Stimulated activated CD4-positive, alpha-beta T cell treated with anti-CD3 and anti-CD28 coated beads, Interleukin-1b, Interleukin-23, amount 100 ng/mL, for 24 hours (primary cell): ENCODE measurements at places on chromosomes 13 and 19.

- no peak for DNase-seq
These were observed 721.5 kb upstream of the KLHL1 start for GRCh38 chr13:70829748-70830147.

GRCh38 chr13:22218797-22219196 lies 547.9 kb downstream of the FGF9 start:
- DNase-seq = no peak

DNA sequence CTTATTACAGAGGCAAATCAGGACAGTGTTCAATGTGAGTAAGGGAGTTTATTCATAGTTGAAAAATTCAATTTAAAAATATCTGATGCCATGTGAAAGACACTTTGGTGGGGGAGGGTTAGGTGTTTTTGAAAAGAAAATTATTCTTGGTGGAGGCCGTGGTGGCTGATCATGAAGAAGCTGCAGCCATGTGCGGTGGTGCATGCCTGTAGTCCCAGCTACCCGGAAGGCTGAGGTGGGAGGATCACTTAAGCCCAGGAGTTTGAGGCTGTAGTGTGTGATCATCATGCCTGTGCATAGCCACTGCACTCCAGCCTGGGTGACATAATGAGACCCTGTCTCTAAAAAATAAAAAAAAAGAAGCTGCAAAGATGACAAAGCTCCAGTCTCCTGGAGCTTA lies 28.6 kb downstream of the WDFY2 start:
- DNase-seq = no peak

- DNase-seq = no peak
These were observed 53.2 kb downstream of the TMED1 start for GRCh38 chr19:10782795-10783194.

GRCh38 chr19:19342086-19343015 lies 21.7 kb downstream of the MAU2 start:
- DNase-seq = no peak

- DNase-seq = no peak
These were observed 5.9 kb upstream of the NANOS2 start for GRCh38 chr19:45920458-45920857.

- no peak for DNase-seq
These were observed 85.4 kb downstream of the ANKRD10 start for GRCh38 chr13:110829486-110829885.

- DNase-seq = no peak
These were observed 560.5 kb upstream of the MIR17HG start for GRCh38 chr13:90787007-90787406.

DNA sequence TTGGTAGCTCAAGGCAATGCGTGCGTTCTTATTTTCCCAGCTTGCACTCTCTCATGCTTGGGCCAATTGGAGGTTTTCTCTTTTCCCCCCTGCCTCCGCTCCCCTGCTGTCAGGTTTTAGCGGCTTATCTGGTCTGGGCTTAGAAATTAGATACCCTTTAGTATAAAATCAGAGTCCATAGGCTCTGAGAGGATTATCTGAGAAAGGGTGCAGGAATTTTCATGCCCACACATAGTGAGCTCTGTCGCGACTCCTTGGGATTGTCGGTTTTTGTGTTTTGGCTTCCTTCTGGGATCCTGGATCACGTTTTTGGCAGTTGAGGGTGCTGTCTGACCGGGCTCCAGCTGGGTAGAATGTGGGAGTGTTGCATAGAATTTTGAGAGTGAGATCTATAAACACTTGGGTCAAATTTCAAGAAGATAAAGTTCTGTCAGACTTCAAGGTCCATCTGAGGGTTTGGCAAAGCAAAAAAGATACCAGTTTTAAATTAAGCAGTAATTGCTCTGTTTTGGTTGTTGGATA lies 12.4 kb downstream of the CHAF1A start:
- no peak for DNase-seq

GRCh38 chr19:2809387-2810140 lies 10.1 kb upstream of the ZNF554 start:
- no peak for DNase-seq

DNA sequence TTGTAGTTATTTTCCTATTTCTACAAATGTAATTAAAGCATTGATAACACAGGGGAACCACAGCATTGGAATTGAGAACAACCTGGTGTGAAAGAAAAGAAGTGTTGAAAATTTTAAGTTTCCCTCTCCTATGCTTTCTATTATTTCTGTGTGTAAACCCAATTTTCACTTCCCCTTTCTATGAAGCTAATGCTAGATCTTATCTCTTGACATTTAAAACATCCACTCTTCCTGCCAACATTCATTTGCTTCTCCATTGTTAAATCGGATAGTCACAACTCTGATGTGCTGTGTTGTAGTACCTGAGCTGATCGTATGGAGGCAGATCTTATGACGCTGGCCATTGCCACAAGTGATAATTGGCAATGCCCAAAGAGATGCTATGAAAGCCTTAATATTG lies 203.0 kb downstream of the ITGBL1 start:
- no peak for DNase-seq

GRCh38 chr13:48148454-48148853 lies 53.5 kb upstream of the MED4 start:
- DNase-seq = no peak

GRCh38 chr13:88622362-88622973 lies 951.3 kb downstream of the SLITRK5 start:
- peak; percentile 1 for DNase-seq

- no peak for DNase-seq
These were observed 35.4 kb downstream of the ANKRD10 start for GRCh38 chr13:110879482-110879881.

DNA sequence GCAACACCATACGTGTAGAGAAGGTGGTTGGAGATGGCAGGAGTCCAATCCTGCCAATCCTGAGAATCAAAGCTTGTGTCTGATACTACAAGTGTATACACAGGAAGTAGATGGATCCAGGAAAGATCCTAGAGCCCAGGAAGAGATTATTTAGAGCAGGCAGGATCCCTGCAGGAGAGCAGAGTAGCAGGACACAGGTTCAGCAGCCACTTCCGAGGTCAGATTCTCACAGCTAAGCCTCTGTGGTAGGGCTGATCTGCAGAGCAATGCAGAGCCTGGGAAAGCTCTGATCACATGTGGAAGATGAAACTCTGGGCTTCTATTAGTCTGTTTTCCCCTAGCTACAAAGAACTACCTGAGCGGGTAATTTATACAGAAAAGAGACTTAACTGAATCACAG lies 28.5 kb upstream of the ZNF331 start:
- no peak for DNase-seq

- DNase-seq = no peak
These were observed 39.3 kb downstream of the MBNL2 start for GRCh38 chr13:97261254-97262005.
